ENCODE measurements at places on chromosomes 1 and 21.

DNA sequence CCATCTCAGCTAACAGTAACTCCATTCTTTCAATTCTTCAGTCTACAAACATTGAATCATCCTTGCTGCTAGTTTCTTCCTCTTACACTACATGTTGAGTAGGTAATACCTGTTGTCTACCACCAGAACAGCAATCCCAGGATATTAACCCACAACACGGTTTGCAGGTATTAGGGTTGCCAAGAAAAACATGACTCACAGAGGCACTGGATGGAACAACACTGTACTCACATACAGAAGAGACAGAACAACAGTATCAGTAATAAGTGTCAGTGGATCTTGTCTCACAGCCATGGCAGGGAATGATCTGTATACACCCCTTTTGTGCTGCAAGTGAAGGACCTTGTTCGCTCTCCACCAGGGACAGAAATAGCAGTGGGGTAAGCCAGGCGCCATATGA lies 212.1 kb downstream of the GPR52 start:
- no peak for DNase-seq

GRCh38 chr21:46012154-46012553 lies 30.6 kb downstream of the COL6A1 start:
- no peak for DNase-seq

DNA sequence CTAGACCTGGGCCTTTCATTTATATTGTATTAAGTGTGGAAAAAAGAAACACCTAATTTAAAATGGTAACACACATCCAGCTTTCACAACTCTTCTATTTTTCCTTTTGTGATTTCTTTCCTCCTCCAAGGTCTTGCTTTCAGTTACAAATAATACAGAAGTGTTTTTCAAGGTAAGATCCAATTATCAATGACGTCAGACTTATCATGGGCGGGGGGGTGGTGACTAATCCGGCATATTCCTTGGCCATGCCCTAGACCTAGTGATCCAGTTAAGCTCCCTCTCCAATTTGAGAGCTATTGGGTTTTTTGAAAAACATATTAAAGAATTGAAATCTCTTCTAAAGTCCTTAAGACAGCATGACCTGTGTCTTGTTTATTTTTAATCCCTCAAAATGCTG lies 669.9 kb upstream of the NR5A2 start:
- no peak for DNase-seq

- DNase-seq, result no peak
Observed at GRCh38 chr21:43599728-43600127, 59.6 kb downstream of the HSF2BP start.

DNA sequence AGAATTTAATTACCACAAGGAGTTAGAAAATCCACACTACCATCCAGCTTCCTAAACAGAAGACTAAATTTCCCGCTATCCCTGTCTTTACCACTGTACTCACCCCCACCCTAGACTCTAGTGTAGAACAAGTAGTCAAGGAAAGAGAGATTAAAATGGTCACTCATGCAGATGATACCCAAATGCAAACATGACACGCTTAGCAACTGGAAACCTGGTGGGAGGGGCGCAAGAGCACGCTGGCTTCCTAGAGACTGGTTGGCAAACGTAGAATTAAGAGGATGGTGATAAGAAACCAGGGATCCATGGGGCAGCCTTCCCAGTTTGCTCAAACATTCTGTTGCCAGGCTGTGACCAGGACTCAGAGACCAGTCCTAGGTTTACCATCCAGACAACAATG lies 9.9 kb upstream of the LDLRAD1 start:
- DNase-seq, result no peak
